ENCODE measurements at places on chromosomes 11 and 22.

- DNase-seq, result no peak
Measured at GRCh38 chr22:19117111-19117512, 5.1 kb downstream of the DGCR2 start.

GRCh38 chr11:117144477-117145392 is 648 bp downstream of the PAFAH1B2 start:
- no peak for DNase-seq

DNA sequence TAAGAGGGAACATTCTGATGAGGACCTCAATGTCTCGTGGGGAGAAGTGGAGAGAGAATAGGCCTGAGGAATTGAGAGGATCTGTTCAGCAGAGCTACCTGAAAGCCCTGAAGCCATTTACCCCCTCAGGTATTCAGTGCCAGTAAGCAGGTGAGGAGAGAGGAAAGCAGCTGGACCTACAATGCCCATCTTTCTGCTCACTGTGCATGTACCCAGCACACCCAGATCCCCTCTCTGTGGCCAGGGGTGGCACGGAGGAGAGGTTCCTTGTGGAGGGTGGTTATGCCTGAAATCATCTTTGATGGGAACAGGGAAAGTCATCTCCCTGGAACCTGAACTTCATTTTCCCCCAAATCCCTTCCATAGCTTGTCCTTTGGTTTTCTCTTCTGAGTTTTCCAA is 277.8 kb upstream of the B3GAT1 start:
- no peak for DNase-seq

DNA sequence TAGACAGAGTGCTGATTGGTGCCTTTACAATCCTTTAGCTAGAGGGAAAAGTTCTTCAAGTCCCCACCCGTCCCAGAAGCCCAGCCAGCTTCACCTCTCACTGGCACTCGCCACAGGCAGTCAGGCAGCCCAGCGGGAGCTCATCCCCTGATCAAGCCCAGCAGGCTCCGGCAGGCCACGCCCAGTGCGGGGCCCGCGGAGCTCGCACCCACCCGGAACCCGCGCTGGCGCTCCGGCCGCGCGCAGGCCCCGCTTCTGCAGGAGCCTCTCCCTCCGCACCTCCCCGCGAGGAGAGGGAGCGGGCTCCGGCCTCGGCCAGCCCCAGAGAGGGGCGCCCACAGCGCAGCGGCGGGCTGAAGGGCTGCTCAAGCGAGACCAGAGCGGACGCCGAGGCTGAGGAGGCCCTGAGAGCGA is 202.4 kb upstream of the PDGFD start:
- no peak for DNase-seq
